ENCODE measurements at places on chromosomes 12 and 14. TPM values are rescaled to one million over a fixed set of nuclear protein-coding genes. Genes with fewer than 3 reads are reported as not detected.

DNA sequence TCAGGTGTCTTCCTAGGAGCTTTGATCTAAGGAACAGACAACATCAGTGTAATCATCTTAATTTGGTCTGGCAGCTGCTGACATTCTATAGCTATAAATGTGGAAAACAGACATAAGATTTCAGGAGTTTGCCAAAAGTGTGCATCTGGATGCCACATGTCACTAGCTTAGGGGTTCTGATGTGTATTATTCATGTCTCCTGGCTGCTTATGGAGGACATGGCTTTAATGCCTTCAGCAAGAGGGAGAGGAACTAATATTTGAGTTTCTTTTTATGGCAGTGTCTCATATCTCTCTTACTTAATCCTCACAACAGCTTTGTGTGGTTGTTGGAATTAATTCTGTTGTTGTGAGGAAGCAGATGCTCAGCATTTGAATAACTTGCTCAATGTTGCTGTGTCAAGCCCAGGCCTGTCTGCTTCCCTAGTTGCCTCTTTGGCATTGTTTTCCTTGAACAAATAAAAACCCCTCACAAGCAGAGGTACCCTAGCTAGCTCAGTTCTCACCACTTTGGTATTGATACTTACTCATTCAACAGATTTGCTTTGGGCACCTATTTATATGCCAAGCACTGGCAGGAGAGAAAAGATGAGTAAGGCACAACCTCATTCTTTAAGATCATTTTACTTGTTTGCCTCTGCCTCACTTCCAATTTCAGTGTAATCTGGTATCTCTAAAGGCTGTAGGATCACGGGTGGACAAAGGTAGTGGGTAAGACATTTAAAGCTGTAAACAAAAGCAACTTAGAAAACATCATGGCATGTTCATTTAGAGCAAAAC lies 39.8 kb upstream of the EID3 start:
- H3K4me1 ChIP-seq: no peaks in the 10 kb centered on the region
- H3K27me3 ChIP-seq: no peaks in the 10 kb centered on the region
- no peaks in the 10 kb centered on the region for H3K36me3 ChIP-seq
- H3K27ac ChIP-seq: no peak overlapping the region

GRCh38 chr14:35696119-35696518 lies 113.0 kb downstream of the RALGAPA1 start:
- no peak overlapping the region for H3K27ac ChIP-seq
- no peaks in the 10 kb centered on the region for H3K4me1 ChIP-seq
- no peaks in the 10 kb centered on the region for H3K27me3 ChIP-seq
- no peak overlapping the region for H3K4me3 ChIP-seq
- no peak for DNase-seq

DNA sequence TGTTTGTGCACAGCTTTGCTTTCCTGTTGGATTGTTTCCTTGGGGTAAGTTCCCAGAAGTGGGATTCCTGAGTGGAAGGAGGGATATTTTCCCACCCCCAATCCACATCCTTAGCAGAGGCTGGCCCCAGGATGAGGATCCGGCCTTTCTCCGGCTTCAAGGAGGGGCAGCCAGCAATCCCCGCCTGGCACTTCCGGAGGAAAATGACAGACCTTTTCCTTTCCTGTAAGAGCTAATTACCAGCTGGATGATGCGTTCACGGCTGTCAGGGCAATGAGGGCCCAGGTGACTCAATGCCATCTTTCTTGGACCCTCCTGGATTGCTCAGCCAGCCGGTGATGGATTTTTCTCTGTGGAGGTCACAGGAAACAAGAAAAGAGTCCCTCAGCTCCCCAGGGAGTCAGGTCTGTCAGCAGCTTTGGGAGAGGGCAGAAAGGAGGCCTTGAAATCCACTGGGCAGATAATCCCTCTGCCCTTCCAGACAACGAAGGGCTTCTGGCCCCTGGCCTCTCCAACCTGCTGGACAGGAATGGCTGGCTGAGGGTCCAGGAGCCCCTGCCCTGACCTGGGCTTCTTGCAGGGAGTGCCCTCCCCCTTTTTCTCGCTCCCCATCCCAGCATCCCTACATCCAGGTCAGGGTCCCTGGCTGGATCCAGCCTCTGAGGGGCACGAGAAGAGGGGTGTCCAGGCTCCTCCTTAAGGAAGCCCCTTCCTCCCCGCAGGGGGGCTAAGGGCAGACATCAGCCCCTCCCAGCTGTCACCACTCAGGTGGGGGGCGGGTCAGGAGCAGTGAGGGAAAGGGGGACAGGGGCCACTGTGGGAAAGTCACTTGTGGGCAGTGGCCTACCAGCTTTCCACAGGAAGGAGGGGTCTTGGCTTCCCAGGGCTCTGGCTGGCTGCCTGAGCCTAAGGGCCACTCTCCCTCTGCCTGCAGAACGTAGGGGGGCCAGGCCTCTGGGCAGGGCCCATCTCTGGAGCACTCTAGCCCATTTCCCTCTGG lies 16.1 kb upstream of the CCDC85C start:
- H3K4me1 ChIP-seq: no peaks in the 10 kb centered on the region
- no peak overlapping the region for H3K4me3 ChIP-seq
- H3K36me3 ChIP-seq: no peaks in the 10 kb centered on the region

DNA sequence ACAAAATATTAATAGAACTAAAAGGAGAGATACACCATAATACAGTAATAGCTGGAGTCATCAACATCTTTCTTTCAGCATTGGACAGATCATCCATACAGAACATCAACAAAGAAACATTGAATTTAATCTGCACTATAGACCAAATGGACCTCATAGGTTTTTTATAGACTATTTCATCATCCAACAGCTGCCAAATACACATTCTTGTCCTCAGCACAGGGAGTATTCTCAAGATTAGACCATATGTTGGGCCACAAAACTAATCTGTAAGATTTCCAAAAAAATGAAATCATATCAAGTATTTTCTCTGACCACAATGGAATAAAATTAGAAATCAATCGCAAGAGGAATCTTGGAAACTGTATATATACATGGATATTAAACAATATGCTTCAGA lies 86.9 kb downstream of the FSCB start:
- H3K36me3 ChIP-seq: no peaks in the 10 kb centered on the region
- no peak overlapping the region for H3K27ac ChIP-seq
- no peak overlapping the region for H3K4me3 ChIP-seq
- no peak for DNase-seq

DNA sequence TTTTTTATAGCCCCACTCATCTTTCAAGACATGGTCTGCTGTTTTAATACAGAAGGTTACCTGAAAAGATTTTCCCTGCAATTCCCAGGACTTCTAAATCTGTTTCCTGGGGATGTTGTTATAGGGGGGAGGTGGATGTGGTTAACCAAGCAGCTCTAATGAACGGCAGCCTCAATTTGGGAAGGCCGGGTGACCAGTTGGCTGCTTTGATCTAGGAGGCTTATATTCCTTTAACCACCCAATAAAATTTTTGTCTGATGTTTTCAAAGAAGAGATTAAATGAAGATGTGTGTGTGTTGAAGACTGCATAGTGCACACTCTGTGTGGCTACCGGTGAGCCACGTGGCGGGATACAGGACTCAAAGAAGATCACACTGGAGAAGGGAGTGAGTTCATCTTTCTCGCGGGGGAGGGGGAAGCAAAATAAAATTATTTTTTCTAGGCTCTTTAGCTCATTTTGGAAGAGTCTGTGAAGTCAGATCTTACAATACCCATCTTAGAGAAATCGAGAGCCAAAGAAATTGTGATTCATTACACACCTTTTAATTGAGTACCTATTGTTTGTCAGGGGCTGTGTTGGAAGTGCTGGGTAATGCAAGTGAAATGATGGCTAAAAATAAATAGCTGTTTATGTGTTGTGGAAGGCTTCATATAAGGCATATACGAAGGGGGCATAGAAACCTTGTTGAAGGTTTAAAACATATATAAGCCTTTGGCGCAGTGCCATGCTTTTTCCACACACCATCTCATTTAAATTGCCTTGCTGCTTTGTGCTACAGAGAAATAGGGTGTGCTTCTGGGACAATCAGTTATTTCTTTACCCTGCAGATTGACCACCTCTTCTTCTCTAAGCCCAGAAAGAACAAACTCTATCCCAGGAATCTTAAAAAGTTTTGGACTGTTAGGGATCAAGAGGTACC lies 18.5 kb downstream of the ELK3 start:
- no peaks in the 10 kb centered on the region for H3K27me3 ChIP-seq
- no peak for DNase-seq
- no peaks in the 10 kb centered on the region for H3K4me1 ChIP-seq
- H3K4me3 ChIP-seq: no peak overlapping the region
- no peak overlapping the region for H3K27ac ChIP-seq

VDR gene
- 1.7 TPM for total RNA-seq

DNA sequence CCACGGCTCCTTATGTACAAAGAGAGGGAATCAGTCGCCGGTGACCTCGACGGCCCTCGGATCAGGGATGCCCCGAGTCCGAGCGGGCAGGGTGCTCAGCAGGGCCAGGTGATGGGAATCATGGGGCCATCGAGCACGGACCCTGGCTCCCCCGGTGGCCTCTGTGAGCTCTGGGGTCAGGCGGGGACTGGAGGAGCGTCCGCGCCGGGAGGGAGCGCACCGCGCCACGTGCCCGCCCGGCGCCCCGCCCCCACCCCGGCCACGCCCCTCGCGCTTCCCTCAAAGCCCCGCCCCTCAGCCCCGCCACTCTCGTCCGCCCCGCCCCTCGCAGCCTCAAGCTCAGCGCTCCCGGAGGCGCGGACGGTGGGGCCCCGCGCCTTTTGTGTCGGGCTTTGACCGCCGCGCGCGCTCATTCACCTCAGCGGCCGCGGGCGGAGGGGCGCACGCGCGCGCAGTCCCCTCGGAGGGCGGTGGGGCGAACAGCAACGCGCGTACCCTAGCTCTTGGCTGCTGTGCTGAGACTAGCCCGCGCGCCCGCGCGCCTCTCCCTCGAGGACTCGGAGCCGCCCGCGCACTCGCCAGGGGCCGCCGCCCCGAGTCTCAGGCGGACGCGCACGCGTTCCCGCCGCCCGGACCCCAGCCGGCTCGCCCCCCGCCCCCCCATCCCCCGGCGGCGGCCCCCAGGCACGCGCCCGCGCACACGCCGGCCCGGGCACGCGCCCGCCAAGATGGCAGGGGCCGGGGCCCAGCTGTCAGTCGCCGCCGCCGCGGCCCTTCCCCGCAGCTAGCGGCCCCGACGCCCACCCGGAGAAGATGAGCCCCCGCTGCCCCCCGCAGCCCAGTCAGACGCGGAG lies 93.9 kb upstream of the EVL start:
- H3K4me3 ChIP-seq: peak overlapping the region; percentile 88
- H3K27me3 ChIP-seq: no peaks in the 10 kb centered on the region
- no peak overlapping the region for H3K27ac ChIP-seq

TMTC3 gene
- 6.3 TPM for total RNA-seq

ATP6V1D gene
- 22.1 TPM for total RNA-seq

GRCh38 chr14:28879573-28879996 lies 113.0 kb downstream of the FOXG1 start:
- no peaks in the 10 kb centered on the region for H3K27me3 ChIP-seq
- no peak overlapping the region for H3K4me3 ChIP-seq
- DNase-seq: no peak
- H3K36me3 ChIP-seq: no peaks in the 10 kb centered on the region

DNA sequence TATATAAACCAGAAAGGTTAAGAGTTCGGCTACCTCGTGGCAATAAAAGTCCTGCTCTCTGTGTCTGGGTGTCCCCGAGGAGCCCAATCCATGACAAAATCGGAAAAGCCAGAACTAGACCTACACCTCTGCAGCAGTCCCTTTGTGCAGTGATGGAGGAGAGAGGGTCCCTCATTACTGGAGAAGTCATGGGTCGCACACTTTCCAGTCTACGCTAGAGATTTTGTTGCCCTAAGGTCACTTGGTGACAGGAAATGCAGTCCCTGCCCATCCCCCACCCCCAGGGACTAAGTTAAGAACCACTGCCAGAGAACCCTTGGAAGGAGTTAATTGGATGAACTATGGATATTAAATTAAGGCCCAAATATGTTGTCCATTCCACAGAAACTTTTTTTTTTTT lies 104.4 kb upstream of the ATF7IP start:
- H3K27ac ChIP-seq: peak overlapping the region; percentile 93
- DNase-seq: no peak
- H3K4me3 ChIP-seq: no peak overlapping the region
- H3K4me1 ChIP-seq: peaks cover 39% of the 10 kb centered on the region
- H3K36me3 ChIP-seq: no peaks in the 10 kb centered on the region

DNA sequence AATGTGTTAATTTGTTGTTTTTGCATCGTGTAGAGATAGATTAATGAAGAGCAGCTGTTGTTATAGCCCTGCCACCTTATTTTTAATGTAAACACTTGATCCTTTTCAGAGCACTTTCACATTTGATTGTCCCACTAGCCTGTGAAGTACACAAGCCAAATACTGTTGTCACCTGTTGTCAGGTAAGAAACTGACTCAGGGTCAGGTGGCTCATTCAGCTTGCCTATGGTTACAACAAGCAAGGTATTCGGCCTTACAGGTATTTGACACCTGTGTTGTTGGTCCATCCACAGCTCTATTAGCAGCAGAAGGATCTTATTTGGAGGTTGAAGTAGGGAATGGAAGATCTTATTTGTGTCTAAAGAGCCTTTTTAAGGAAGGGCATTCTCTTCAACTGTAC lies 108.9 kb downstream of the GPR135 start:
- H3K27me3 ChIP-seq: no peaks in the 10 kb centered on the region
- no peaks in the 10 kb centered on the region for H3K4me1 ChIP-seq
- no peak overlapping the region for H3K4me3 ChIP-seq
- peaks cover 24% of the 10 kb centered on the region for H3K36me3 ChIP-seq
